ENCODE measurements at places on chromosomes 7 and 10.

GRCh38 chr7:22386865-22387264, 29.9 kb upstream of the RAPGEF5 start:
- DNase-seq = no peak

DNA sequence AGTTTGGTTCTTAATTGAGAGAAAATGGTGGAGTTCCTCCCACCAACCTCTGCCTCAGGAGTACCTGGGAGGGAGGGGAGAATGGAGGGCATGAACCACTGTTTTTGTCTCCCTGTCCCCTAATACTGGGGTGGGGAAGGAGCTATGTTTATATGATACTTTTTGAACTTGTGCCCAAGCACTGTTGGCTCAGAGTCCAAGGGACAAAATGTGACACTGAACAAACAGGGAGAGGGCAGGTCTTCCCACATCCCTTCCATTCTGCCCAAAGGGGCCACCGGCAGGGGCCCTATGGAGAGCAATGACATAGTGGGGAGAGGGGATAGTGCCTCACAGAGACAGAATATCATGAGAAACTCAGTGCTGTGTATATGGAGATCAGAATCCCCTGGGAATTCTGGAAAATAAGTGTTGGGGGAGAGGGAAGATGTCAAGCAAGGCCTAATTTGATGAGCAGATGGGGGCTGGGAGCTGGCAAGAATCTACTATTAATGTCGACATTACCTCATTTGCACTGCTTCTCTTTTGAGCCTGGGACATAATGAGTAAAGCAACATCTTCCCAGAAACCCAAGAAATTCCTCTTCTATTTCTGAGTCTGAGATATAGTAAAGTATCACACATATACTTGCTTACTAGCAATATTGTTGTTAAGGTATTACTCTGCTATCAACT, 180.6 kb downstream of the CYP26A1 start:
- DNase-seq = no peak

GRCh38 chr10:88082391-88082790, 219.0 kb downstream of the PTEN start:
- DNase-seq = no peak

- DNase-seq = no peak
These were observed 148.3 kb downstream of the NOC3L start for GRCh38 chr10:94214481-94214893.

DNA sequence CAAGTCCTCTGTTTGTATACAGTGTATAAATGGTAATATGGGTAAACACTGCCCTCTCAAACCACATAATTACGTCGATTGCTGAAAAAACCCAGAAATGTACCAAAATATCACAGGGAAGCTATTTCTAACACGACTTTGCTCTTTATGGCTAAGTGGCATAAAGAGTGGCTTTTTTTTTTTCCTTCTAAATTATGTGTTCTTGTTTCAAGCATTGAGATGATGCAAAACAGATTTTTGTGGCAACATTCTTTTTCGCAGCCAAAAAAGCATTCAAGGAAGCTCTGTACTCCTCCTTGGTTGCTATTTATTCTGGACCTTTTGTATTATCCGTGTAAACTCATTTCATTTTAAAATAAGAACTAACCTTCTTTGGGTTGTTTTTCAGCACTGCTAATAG, 138.9 kb downstream of the VTI1A start:
- no peak for DNase-seq

DNA sequence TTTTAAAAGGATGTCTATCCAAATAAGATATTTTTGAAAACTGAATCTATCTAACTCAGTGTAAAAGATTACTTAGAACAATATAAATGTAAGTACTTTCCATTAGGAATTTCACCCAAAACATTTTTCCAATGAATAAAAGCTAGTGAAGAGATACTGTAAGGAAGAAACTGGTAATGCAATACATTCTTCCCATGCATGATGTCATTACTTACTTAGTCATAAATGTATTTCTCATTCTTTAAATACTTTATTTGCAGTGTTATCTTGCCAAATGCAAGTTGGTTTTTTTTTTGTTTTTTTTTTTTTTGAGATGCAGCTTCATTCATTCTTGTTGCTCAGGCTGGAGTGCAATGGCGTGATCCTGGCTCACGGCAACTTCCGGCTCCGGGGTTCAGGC, 265.6 kb downstream of the PHF14 start:
- no peak for DNase-seq

DNA sequence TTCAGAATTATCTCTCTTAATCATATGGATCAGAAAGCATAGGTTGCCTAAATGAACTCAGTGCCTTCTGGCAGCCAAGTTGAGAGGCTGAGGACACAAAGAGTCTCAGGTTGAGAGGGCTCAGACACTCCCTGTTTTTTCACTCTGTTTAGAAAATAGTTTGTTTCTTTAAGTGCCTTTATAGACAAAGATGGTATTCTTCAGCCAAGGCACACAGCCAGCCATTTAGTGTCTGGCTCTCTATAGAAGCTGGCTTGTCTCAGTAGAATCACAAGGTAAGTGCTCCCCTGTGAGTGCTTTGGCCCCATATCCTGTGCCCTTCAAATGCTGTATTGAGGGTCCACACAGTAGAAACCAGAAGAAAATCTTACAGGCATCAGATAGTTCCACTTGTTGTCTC, 3.6 kb downstream of the GPR158 start:
- no peak for DNase-seq

- DNase-seq = no peak
These were observed 33.7 kb downstream of the DDC start for GRCh38 chr7:50531401-50531911.

GRCh38 chr7:4042402-4043045, 639.6 kb upstream of the FOXK1 start:
- DNase-seq = no peak

DNA sequence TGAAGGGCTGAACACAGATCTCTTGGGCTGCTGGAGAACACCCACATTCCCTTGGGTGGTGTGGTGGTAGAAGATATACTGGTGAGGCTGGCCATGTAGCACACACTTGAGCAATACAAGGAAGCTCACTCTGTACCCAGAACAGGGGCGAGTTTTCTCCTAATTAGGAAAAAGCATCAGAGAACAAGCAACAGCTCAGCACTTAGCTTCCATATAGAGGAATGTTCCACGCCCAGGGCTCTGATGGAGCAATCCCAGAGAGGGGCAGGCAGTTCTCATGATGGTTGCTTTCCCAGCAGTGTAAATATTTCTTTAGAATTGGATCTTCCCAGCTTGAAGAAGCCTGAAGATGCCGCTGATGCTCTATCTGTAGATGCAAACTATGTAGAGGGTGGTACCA, 21.0 kb upstream of the PNLIP start:
- no peak for DNase-seq

- DNase-seq = no peak
These were observed 89.4 kb upstream of the DUSP5 start for GRCh38 chr10:110408203-110408871.

DNA sequence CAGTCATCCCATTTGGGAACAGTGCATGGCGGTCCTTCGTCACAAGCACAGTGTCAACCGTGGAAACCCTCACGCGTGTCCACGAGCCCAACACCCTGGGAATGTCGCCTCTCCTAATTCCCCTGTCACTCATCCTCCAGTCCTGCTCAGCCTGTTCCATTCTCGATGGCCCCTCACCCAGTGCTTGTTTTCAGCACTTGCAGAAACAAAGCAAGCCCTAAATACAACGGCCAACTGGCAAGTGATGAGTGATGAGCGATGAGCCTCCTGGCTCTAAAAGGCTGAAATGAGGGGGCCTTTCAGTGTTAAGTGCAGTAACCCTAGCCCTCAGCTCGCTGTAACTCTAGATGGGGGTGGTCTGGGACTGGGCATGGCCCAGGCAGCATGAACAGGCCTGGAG, 22.6 kb downstream of the NKX2-3 start:
- DNase-seq = no peak

GRCh38 chr10:5648494-5649457, 17.6 kb downstream of the ASB13 start:
- no peak for DNase-seq

- DNase-seq = no peak
These were observed 631 bp downstream of the SUPV3L1 start for GRCh38 chr10:69180525-69181204.

DNA sequence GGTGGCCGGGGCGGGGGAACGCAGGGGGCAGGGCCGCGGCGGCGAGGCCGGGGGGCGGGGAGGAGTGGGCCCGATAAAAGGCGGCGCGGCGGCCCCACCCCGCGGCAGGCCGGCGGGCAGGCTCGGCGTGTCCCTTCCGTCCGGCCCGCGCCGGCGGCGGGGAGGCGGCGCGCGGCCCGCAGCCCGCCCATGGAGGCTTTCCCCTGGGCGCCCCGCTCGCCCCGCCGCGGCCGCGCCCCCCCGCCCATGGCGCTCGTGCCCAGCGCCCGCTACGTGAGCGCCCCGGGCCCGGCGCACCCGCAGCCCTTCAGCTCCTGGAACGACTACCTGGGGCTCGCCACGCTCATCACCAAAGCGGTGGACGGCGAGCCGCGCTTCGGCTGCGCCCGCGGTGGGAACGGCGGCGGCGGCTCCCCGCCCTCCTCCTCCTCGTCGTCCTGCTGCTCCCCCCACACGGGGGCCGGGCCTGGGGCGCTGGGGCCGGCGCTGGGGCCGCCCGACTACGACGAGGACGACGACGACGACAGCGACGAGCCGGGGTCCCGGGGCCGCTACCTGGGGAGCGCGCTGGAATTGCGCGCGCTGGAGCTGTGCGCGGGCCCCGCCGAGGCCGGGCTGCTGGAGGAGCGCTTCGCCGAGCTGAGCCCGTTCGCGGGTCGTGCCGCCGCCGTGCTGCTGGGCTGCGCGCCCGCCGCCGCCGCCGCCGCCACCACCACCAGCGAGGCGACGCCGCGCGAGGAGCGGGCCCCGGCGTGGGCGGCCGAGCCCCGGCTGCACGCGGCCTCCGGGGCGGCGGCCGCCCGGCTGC, at the start of gene NANOS1:
NANOS1 (plus strand) TSS at position 102 of the 808 bp plus-strand sequence; CDS start at position 190, 88 bp downstream.
- peak; percentile 41 for DNase-seq

DNA sequence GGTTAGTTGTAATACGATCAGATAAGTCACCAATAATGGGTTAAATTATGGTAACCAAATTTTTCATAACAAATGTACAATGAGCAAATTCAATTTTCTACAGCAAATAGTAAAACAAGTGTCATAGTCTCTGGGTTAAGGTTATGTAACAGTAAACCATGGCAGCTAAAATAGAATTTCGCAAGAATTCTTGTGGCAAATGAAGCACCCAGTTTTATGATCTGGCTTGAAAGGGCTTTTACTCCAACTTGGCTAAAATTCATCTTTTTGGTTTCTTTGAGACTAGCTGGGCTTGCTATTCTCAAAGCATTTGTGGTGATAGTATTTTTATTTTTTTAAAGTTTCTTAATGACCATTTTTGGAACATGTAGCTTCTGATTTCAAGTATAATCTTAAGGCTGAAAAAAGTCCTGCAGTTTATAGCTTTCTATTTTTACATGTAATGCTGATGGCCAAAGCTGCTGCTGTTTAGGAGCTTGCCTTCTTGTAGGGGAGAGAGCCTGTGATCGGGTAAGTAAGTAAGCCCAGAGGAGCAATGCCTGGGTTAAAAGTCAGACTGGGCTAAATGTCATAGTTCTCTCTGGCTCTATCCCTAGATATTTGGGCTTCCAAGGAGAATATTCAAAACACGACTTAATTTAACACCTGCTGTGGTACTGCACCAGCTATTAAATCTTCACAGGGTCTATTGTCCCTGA, 55.5 kb upstream of the SYPL1 start:
- no peak for DNase-seq

- DNase-seq = no peak
These were observed 8.8 kb upstream of the ABI1 start for GRCh38 chr10:26869528-26869927.

DNA sequence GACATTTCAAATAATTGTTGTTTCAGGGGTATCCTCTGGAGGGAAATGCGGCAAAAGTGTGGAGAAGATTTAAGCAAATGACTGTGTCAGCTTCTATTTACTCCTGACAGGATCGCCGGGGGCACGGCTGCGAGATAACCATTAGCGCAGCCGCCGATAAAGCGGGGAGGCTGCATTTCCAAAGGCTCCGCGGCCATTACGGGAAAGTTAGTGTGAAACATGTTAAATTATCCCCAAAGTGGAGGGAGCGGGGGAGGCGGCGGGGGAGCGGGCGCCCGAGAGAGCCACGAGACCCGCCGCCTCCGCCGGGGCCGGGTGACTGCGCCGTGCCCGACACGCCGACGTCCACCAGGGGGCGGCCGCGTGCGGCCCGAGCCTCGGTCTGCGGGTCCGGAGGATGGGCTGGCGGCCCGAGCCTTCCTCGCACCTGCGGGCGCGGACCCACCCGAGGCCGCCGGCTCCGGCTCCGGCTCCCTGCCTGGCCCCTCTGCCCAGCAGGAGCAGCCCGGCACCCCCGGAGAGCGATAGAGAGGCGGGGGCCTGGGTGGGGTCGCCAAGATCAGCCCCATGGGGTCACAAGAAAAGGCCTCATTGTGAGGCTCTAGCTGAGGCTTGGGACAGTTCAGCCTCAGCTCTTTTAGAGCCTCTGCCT, 74.4 kb upstream of the PAX2 start:
- peak; percentile 49 for DNase-seq

- DNase-seq = no peak
These were observed 402.8 kb downstream of the DNAJB6 start for GRCh38 chr7:157739650-157740049.

DNA sequence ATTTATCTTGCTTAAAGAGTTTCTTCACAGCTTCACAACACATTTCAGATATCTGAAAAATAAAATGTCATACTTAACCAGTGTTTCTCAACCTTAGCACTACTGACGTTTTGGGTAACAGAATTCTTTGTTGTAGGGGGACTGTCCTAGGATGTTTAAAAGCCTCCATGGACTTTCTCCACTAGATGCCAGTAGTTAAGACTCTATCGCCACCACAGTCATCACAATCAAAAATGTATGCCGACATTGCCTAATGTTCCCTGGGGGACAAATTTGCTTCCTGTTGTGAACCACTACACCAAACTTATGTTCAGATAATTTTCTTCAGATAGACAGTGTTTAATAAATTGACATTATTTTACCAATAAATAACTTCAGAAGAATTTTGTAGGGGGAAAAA, 13.4 kb downstream of the NOC3L start:
- DNase-seq = no peak

DNA sequence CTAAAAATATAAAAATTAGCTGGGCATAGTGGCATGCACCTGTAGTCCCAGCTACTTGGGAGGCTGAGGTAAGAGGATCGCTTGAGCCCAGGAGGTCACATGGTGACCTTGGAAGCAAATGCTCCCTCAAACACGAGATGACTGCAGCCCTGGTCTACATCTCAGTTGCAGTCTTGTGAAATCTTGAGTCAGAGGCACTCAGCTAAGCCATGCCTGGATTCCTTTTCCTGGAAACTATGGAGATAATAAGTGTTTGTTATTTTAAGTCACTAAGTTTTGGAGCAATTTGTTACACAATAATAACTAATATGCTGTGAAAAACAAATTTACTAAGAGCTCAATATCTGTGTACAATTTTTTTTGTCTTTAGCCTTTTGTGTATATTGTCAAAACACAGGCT, 284.3 kb upstream of the KAT6B start:
- DNase-seq = no peak

Measured in progenitor cell of endocrine pancreas (in vitro differentiated cells).